Mesothelial cell of epicardium (in vitro differentiated cells): ENCODE measurements at places on chromosomes 11 and 22. TPM values are rescaled to one million over a fixed set of nuclear protein-coding genes. Genes with fewer than 3 reads are reported as not detected.
A peak's percentile ranks its signal among the peaks of the same experiment; 100 is the strongest.

GRCh38 chr11:130121445-130121978 lies 38.1 kb upstream of the ST14 start:
- no peaks in the 10 kb centered on the region for H3K27me3 ChIP-seq
- H3K4me1 ChIP-seq: peaks cover 21% of the 10 kb centered on the region
- peaks cover 37% of the 10 kb centered on the region for H3K36me3 ChIP-seq
- no peak overlapping the region for H3K4me3 ChIP-seq
- no peak for DNase-seq
- no peak overlapping the region for H3K27ac ChIP-seq

- H3K27me3 ChIP-seq: peaks cover 8% of the 10 kb centered on the region
- H3K27ac ChIP-seq: no peak overlapping the region
Observed at GRCh38 chr11:123006860-123007542, 25.4 kb upstream of the BSX start.

- H3K27me3 ChIP-seq: peaks cover 1% of the 10 kb centered on the region
- no peak for DNase-seq
- H3K4me3 ChIP-seq: no peak overlapping the region
- H3K36me3 ChIP-seq: no peaks in the 10 kb centered on the region
- no peak overlapping the region for H3K27ac ChIP-seq
Observed at GRCh38 chr11:114556135-114556534, 3.5 kb downstream of the NXPE1 start.

GGTLC3 gene
- total RNA-seq: not detected in 3 replicates

OR52I1 gene
- not detected in 3 replicates for total RNA-seq

DNA sequence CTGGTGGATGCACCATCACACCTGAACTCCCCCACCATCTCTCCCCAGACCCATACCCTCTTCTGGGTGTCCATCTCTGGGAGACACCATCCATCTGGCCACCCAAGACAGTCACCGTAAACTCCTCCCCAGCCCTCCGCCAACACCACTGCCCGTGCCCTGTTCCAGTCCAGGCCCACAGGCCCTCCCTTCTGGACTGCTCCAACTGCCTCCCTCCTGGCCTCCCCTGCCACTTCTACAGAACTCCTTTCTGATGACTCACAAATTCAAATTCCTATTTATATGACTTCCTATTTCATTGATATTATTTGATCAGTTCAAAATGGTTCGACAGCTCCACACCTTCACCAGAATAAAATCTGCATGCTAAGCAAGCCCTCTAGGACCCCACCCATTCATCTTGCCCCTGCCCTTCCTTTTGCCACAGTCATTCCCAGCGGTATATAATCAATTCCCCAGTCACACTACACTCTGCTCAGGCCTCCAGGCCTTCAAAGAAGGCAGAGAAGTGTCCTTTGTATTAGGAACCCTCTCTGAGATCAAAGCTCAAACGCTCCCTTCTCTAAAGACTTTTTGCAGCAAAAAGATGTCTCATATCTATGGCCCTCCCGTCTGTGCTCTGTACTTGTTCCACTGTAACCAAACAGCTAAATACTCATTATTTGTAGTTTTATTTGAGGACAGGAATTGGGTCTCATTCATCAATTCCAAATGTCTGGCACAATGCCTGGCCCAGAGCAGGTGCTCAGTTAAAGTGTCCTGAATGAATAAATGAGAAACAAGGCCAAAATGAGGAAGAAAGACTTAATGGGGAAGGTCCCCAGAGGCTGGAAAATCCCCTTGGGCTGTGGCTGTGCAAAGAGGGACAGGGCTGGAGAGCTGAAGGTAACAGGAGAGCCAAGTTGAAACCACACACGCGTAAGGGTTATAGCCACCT lies 29.0 kb downstream of the MYH9 start:
- no peak for DNase-seq
- peaks cover 72% of the 10 kb centered on the region for H3K4me1 ChIP-seq
- peaks cover 3% of the 10 kb centered on the region for H3K36me3 ChIP-seq
- no peak overlapping the region for H3K4me3 ChIP-seq
- no peaks in the 10 kb centered on the region for H3K27me3 ChIP-seq
- peak overlapping the region; percentile 94 for H3K27ac ChIP-seq

- no peaks in the 10 kb centered on the region for H3K4me1 ChIP-seq
- no peaks in the 10 kb centered on the region for H3K36me3 ChIP-seq
- H3K4me3 ChIP-seq: no peak overlapping the region
- H3K27me3 ChIP-seq: peaks cover 55% of the 10 kb centered on the region
Observed at GRCh38 chr11:45615182-45615792, 50.1 kb downstream of the CHST1 start.

- no peak overlapping the region for H3K27ac ChIP-seq
- no peaks in the 10 kb centered on the region for H3K4me1 ChIP-seq
- no peak overlapping the region for H3K4me3 ChIP-seq
- H3K36me3 ChIP-seq: peaks cover 18% of the 10 kb centered on the region
Observed at GRCh38 chr11:113839842-113840241, 35.5 kb downstream of the USP28 start.
